ENCODE measurements at places on chromosomes 2 and 18. TPM values are rescaled to one million over a fixed set of nuclear protein-coding genes. Genes with fewer than 3 reads are reported as not detected.

AQP12A gene
- not detected for total RNA-seq

MOGAT1 gene
- not detected for total RNA-seq

DNA sequence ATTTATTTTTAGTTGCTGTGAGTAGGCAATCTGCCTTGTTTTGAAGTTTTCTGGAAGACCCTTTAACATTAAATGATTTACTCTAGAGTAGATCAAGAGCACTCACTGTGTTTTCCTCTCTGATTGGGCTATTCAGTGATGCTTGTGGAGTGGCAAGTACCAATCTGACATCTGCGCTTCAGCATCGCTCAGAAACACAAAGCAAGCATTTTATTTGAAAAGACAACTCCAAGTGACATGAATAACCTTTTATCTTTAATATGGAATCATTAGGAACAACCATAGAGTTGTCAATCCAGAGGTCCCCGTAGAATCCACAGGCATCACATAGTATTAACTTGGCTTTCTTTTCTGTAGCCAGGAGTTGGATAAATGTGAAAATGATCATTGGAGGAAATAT, 114.7 kb downstream of the CPS1 start:
- H3K4me3 ChIP-seq = no peak overlapping the region
- H3K27me3 ChIP-seq = no peaks in the 10 kb centered on the region
- H3K36me3 ChIP-seq = no peaks in the 10 kb centered on the region
- H3K27ac ChIP-seq = no peak overlapping the region
- no peak for DNase-seq

SLC20A1 gene
- 62.3 TPM for total RNA-seq

DNA sequence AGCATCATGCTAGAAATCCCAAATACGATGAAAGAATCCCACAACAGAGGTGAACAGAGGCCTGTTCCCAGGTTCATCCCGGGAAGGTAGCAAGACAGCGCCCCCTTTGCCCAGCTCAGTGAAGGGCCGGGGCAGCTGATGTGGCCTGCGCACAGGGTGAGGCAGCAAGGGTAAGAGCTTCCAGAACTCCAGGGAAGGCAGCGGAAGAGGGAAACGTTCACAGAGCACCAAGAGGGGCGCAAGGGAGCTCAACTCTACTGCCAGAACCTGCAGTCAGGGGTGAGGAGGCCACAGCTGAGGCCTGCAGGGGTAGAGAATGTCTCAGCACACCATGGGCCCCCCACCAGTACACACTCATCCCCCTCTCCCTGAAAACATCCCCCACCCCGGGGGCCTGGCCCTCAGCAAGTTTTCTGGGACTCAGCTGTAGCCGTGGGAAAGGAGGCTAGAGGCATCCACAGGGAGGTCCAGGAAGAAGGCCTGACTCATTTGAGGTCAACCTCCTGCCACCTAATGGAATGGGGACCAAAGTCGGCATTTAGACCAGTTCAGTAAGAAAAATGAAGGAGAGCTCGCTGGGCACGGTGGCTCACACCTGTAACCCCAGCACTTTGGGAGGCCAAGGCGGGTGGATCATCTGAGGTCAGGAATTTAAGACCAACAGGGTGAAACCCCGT, 95.6 kb upstream of the ASAP2 start:
- H3K27me3 ChIP-seq = no peaks in the 10 kb centered on the region
- H3K36me3 ChIP-seq = no peaks in the 10 kb centered on the region
- H3K27ac ChIP-seq = no peak overlapping the region
- H3K4me1 ChIP-seq = peaks cover 10% of the 10 kb centered on the region
- no peak overlapping the region for H3K4me3 ChIP-seq

- no peak overlapping the region for H3K4me3 ChIP-seq
- H3K4me1 ChIP-seq = no peaks in the 10 kb centered on the region
- no peak overlapping the region for H3K27ac ChIP-seq
- DNase-seq = no peak
- H3K36me3 ChIP-seq = no peaks in the 10 kb centered on the region
These were observed 455.6 kb upstream of the ACVR2A start for GRCh38 chr2:147389218-147389617.

- no peak overlapping the region for H3K4me3 ChIP-seq
- no peak for DNase-seq
- H3K36me3 ChIP-seq = no peaks in the 10 kb centered on the region
- H3K27ac ChIP-seq = no peak overlapping the region
- H3K27me3 ChIP-seq = no peaks in the 10 kb centered on the region
These were observed 104.1 kb downstream of the PAX3 start for GRCh38 chr2:222194669-222195068.

ZSWIM2 gene
- total RNA-seq = not detected

CD8B2 gene
- total RNA-seq = not detected

- no peaks in the 10 kb centered on the region for H3K27me3 ChIP-seq
- DNase-seq = no peak
- peak overlapping the region; percentile 59 for H3K4me3 ChIP-seq
- no peaks in the 10 kb centered on the region for H3K36me3 ChIP-seq
- peaks cover 26% of the 10 kb centered on the region for H3K4me1 ChIP-seq
These were observed 116.7 kb upstream of the MGAT5 start for GRCh38 chr2:134137182-134137611.

DNA sequence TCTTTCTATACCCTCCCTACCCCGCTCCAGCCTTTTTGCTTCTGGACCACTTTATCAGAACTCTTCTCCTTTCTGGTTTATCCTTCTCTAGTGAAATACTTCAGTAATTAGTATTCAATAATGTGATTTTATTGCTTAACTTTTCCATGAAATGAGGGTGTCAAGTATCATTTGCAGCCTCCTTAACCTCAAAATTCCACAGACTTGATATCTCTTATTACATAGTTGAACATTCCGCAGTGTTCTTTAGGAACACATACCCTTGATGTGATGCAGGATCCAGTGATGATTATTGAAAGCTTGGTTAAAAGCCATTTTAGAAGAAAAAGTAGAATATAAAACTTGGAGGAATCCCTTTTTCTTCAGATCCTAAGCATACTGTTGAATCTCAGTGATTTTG, 94.8 kb downstream of the GREB1L start:
- H3K4me1 ChIP-seq = no peaks in the 10 kb centered on the region
- H3K27me3 ChIP-seq = no peaks in the 10 kb centered on the region
- no peak for DNase-seq

All from thoracic aorta (tissue), 2 donors.